ENCODE measurements at places on chromosomes 5 and 9.
A peak's percentile ranks its signal among the peaks of the same experiment; 100 is the strongest.

GRCh38 chr9:933356-933755, 43.1 kb upstream of the DMRT3 start:
- DNase-seq: no peak

- DNase-seq: peak; percentile 80
Observed at GRCh38 chr5:137320056-137321045, 178.8 kb downstream of the SPOCK1 start.

DNA sequence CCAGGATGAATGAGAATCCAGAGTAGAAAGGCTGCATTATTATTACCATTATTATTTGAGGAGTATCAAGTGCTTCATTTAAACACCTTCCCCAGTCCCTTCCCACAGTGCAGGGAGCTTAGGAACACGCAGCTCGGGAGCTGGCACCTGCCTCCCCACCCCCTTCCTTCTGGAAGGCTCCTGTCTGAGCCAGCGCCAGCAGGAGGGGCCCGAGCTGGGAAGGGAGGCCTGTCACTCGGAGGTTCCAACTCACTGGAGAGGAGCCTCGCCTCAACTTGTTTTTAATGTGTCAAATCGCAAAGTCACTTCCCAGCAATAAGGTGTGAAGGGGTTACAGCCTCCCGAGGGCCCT, 156.4 kb upstream of the IRX4 start:
- DNase-seq: peak; percentile 21

GRCh38 chr5:2038321-2039179, 155.8 kb upstream of the IRX4 start:
- peak; percentile 94 for DNase-seq

GRCh38 chr5:3393122-3393919, 202.3 kb upstream of the IRX1 start:
- DNase-seq: no peak

GRCh38 chr9:93894691-93895079, 60.5 kb downstream of the BARX1 start:
- DNase-seq: no peak

GRCh38 chr5:31664566-31664965, 25.6 kb downstream of the PDZD2 start:
- DNase-seq: peak; percentile 95

GRCh38 chr5:68745448-68745847, 348.4 kb upstream of the SLC30A5 start:
- DNase-seq: no peak

DNA sequence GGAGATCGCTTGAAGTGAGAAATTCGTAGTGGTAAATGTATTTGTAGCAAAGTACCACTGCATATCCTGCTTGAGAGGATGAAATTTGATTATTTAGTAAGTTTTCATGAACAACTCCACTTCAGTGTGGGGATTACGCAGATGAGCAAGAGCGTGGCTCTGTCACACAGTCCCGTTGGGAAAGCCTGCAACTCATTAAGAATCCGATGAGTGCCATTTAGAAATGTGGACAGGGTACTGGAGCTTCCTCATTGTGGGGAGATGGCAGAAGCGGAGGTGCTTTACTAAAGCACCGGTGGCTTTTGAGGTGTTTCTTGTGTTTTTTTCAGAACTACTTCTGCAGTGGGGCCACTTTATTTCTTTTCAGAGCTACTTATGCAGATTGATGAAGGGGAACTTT, 1.4 kb downstream of the TJP2 start:
- DNase-seq: no peak

DNA sequence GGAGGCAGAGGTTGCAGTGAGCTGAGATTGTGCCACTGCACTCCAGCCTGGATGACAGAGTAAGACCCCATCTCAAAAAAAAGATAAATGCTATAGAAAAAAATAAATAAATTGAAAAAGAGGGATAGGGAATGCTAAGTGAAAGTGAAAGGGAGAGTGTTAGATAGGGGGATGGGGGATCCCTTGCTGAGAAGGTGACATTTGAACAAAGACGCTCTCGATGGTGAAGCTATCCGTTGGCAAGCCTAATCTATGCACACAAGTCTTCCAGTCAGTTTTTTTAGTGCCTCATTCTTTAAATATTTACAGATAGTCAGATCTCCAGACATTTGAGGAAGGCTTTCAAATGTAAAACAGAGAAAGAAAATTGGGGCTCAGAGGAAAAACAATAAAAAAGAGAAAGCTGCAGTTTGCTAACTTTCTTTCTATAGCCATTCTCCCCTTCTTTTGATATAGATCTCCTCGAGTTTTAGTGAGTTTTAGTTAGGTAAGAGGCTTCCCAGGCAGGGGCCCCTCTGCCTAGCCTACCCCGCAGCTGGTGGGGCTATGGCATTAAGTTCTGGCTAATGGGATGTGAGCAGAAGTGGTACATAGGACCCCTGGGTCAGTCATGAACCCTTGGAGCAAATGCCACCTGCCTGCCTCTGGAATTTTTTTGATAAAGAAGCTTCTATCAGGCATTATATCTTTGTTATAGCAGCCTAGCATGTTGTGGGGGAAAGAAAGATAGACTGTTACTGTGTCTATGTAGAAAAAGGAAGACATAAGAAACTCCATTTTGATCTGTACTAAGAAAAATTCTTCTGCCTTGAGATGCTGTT, 12.0 kb downstream of the GLRX start:
- no peak for DNase-seq

DNA sequence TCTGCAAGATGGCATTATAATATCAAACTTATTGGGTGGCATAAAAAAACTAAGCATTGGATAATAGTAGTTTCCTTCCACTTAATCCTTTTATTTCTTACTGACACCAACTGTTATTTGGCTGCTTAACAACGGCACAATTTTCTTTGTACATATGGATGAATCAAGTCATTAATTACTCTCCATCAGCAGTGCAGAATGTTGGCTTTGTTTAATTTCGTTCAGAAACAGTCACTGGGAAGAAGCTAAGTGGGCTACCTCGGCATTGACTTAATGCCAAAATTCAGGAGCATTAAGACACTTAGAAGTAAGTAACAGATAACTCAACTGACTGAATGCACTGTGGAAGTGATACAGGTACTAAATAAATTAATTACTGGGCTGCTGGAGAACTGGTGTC, 460.4 kb downstream of the CTNND2 start:
- no peak for DNase-seq

DNA sequence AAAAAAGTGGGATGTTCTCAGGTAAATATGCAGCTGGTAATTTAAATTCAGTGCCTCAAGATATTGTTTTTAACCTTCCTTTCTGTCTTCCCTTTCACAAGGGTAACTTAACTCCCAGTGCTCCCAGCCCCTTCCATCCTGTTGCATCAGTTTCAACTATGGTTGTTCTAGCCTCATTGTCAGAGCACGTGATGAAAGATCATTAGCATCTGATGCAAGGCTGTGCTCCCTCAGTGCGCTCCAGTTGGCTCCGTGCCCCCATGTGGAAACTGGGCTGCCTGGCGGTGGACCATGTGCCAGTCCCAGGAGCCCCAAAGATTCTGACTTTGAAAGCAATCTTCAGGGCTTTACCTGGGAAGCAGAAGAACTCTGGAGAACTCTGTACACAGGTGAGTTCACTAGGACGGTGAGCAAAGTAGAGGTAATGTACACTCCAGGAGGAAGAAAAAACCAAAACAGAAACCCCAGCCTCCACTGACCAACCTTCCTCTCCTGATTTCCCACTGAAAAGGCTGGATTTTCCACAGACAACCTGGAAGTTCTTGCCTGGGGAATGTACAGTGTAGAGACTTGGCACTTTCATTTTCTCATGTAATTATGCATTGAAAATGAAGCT, 96.9 kb downstream of the SLC1A3 start:
- peak; percentile 31 for DNase-seq

DNA sequence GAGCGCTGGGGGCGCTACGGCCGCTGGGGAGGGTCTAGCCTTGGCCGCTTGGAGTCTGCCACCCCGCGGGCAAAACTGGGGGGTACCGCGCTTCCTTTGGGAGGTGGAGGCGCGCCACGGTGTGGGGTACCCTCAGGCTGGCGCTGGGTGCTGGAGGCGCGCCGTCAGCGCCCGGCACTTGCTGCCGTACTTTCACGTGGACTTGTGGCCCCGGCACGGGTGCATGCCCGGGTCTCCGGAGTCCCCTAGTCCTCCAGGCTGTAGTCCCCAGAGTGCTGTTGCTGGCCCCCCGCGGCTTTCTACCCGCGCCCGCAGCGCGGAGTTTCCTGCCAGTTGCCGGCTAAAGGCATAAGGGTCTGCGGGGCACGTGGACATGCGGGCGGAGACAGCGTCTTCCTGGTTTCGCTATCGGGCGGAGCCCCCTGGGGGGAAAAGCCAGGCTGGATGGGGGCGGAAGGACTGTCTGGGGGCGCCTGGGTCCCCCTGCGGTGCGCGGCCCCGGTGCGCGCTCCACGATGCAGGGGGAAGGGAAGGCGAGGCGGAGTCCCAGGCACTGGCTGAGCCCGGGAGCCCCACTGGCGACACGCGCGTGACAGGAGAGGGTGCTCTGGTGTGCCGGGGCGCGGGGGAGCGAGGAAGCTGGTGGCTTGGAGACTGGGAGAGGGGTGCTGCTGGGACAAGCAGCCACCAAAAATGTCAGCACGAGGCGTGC, 666 bp downstream of the PPARGC1B start:
- peak; percentile 56 for DNase-seq

DNA sequence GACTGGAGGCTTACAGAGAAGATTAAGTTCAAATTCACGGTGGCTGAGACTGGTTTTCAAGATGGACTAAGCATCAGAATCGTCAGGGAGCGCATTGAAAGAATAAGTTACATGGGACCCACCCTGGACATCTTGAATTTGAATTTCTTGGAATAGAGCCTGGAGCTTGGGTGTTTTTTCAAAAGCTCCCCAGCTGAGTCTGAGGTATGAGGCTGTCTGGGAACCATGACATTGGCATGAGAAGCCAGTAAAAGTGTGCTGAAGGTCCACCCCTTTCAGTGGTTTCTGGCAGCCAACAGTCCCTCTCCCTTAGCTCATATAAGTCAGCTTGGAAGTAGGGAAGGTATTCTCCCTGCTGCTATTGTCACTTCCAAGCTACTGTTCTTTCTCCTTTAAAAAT, 97.8 kb downstream of the MAST4 start:
- no peak for DNase-seq

- no peak for DNase-seq
Observed at GRCh38 chr5:81151546-81151945, 81.6 kb upstream of the CKMT2 start.

DNA sequence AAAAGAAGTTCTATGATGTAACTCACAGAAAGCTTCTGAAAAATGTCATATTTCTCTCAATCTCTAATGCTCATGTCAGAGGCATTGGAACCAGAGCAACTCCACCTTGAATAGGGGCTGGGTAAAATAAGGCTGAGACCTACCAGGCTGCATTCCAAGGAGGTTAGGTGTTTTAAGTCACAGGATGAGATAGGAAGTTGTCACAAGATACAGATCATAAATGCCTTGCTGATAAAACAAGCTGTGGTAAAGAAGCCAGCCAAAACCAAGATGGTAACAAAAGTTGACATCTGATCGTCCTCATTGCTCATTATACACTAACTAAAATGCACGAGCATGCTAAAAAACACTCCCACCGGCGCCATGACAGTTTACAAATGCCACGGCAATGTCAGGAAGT, 411.1 kb upstream of the GRIA1 start:
- peak; percentile 85 for DNase-seq

Data from mesendoderm (in vitro differentiated cells).